ENCODE measurements at places on chromosomes 7 and 10.
A peak's percentile ranks its signal among the peaks of the same experiment; 100 is the strongest.

DNA sequence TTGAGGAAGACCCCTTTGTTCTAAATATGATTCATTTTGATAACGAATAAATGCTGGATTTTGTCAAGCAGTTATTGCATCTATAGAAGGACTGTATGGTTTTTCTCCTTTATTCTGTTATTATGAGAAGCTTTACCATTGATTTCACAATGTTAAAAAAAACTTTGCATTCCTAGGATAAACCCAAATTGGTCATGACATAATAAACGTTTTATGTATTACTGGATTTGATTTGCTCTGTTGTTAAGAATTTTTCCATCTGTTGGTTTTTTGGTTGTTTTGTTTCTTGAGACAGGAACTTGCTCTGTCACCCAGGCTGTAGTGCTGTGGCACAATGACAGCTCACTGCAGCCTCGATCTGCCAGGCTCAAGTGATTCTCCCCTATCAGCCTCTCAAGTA, 2.2 kb upstream of the DNA2 start:
- peak; percentile 33 for DNase-seq

GRCh38 chr10:126240483-126240882, 147.8 kb downstream of the ADAM12 start:
- no peak for DNase-seq

DNA sequence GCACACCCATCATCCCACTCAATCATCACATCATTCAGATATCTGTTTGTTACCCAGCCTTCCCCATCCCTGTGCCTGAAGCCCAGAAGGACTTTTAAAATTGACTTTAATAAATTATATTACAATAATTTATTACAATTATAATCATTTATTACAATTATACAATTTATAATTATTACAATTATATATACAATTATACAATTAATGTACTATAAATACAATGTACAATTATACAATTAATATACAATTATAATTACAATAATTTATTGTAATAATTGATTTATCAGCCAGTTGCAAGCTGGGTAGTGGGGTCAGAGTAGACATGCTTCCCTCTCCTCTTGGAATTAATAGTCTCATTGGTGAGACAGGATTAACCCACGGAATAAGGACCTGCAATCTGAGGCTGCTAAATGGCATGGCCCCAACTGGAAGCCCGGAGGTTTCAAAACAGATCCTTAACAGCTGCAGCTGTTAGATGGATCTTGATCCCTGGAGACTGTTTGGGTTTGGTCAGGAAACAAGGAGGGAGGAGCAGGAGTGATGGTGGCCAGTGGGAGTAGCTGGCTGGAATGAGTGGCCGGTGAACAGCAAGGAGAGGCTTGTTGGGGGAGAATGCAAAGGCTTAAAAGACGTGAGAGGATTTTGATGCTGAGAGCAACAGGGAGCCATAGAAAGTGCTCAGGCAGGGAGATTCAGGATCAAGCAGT, 402.8 kb upstream of the PODXL start:
- peak; percentile 58 for DNase-seq

GRCh38 chr7:119711104-119711503, 561.9 kb upstream of the KCND2 start:
- DNase-seq, result no peak

GRCh38 chr7:151883857-151884256, 6.9 kb upstream of the PRKAG2 start:
- no peak for DNase-seq

DNA sequence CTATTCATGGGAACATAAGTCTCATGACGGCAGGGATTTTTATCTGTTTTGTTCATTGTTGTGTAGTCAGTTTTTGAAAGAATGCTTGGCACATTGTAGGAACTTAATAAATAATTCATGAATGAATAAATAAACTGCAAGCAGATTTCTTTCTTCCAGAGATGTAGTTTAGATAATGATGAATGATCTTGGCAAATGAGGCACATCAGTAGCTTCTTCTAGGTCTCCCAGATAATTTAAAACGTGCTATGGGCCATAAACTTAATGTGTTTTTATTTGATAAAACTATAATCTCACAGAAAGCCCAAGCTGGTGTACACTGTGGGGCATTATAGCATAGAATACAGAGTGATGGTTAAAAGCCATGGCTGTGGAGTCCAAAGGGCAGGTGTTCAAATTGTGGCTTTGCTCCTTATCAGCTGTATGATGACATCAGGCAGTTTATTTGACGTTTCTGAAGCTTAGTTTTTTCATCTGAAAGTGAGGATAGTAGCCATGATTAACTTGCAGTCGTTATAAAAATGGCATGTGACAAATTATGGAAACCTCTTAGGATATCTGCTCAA, 3.5 kb downstream of the MGAM start:
- no peak for DNase-seq

GRCh38 chr10:69885379-69886013, 83.8 kb downstream of the COL13A1 start:
- DNase-seq, result no peak

DNA sequence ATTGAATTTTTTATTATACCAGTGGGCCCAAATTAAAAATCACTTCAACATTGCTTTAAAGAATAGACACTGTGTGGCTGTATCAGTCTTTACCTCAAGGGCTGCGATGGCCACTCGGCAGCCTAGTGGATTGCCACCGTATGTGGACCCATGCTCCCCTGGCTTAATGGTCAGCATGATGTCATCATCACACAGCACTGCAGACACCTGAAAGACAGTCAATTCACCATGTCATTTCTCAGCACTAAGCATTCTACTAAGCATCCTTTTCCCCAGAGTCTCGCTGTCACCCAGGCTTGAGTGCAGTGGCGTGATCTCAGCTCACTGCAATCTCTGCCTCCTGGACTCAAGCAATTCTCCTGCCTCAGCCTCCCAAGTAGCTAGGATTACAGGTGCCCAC, 17.1 kb downstream of the OAT start:
- DNase-seq, result no peak

- DNase-seq, result no peak
These were observed 6.9 kb downstream of the MTG1 start for GRCh38 chr10:133400624-133401424.

DNA sequence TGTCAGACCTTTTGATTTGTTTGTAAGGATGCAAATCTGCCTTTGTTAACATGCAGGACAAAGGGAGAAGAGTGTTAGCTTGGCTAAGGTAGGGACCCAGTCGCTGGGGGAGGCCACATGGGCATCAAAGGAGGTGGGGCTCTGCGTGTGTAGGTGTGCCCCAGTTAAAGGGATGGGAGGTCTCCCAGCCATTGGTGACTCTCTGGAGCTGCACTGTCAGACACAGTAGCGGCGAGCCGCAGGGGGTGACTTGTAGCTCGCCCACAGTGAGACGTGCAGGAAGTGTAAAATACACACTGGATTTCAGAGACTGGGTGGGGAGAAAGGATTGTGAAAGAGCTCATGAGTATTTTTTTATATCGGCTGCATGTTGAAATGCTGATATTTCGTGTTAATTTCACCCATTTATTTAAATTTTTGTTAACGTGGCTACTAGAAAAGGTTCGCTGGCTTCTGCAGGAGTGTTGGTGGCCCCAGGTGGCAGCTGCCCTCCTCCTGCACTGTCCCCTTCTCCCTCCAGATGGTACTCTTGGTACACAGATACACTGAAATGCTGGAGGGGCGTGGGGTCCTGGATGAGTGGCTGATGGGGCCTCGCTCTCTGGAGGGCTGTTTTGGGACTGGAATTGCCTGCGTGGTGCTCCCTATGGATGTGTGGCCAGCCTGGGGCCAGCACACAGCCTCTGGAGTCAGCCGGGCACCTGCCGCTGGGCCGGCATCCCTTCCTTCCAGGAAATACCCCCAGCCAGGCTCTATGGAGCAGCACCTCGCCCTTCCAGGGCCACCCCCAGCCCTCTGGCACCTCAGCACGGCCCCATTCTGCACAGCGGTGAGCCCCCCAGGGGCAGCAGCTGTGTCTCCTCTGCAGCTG, 59.2 kb downstream of the LHPP start:
- no peak for DNase-seq

- no peak for DNase-seq
These were observed 301.4 kb downstream of the AHR start for GRCh38 chr7:17599733-17600339.

DNA sequence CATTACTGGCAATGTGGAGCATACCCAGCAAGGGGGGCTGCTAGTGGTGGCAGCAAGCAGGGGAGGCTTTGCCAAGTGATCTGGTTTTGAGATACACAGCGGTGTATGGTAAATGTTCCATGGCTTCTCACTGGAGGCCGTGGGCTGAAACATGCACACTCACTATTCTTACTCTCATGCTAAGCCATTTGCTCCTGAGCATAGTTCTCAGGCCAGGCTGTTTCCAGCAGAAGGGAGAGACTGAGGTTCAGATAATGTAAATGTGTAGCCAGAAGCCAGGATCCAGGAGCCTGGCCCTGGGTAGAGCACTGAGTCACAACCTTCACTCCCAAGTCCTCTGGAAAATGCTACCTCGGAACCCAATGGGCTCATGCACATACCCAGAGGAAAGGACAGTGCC, 757.9 kb downstream of the GRID1 start:
- no peak for DNase-seq

DNA sequence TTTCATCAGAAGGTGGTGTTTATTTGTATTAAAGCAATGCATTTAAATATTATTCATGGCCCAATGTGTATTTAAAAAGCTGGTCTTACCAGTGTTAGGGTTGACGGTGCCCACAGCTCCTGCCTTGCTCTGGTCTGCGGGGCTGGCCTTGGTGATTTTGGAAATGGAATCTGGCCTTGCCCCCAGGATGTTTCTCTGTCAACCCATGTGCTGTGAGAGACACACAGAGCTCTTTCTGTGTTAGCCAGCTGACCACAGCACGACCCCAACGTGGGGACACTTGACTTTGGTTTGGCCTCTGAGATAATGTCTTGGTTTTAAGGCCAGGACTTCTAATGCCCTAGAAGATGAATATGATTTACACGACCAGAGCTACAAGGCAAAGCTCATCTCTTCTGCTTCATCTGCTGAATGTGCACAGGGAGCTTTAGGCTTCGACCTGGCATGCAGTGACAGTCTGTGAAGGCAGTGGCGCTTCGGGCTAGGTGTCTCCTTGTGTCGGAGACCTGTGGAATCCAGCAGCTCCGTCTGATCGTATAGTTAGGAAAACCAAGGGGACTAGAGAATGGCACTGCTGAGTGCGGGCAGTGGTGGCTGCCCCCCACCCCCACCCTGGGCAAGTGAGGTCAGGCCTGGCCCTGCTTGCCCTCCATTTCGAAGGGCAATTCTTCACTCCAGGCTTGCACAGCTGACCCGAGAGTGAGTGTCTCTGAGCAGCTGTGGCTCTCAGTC, 246.1 kb downstream of the EBF3 start:
- DNase-seq, result no peak

GRCh38 chr7:46741938-46742540, 821.0 kb upstream of the IGFBP3 start:
- DNase-seq, result peak; percentile 65

DNA sequence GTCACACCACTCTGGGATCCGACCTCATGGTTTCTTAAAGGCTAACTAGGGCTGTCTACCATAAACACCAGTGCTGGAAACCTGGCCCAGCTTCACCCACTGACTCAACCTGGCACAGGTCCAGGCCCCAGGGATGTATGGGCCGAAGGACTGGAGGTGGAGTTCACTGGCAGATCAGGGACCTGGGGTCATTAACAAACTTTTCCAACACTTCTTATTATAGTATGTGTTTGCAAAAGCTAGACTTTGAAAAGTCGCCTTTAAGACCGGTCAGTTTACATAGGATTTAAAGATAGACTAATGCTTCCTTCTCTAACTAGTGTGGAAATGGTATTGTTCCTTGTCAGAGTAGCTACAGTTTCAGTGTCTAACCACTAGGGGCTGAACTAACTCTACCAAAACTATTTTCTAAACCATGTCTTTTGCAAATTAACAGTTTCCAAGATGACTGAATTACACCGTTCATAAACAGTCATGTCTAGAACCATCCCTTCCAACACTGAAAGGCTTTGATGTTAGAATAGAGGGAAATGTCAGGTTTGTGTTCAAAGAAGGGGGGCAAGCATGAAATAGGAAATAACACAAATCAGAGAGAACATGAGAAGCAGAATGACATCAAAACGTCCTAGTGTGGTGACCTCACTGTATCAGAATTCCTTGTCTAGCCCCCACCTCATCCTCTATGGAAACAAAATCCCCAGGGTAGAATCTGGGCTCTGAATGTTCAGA, 29.7 kb downstream of the STN1 start:
- DNase-seq, result peak; percentile 75

- peak; percentile 21 for DNase-seq
These were observed 32.2 kb downstream of the PLXDC2 start for GRCh38 chr10:19848226-19848985.

DNA sequence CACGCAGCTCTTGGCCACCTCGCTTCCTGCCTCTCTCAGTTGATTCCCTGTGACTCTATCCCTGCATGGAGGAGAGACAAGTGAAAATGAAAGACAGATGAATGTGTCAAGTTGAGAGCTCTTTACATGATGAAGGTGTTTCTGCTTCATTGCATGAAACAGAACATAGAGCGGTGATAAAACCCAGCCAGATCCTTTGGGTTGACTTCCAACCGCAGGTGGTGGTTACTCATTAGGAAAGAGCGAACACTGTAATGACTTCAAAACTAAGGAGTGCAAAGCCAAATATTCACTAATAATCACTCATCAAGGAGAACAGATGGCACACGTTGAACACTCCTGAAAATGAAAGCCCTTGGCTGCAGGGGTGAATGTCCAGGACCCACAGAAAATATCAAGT, 31.8 kb upstream of the WDR11 start:
- DNase-seq, result no peak

GRCh38 chr7:4878336-4879335, 4.9 kb downstream of the RADIL start:
- DNase-seq, result no peak

- DNase-seq, result no peak
These were observed 14.1 kb downstream of the ST7 start for GRCh38 chr7:116967254-116967922.

DNA sequence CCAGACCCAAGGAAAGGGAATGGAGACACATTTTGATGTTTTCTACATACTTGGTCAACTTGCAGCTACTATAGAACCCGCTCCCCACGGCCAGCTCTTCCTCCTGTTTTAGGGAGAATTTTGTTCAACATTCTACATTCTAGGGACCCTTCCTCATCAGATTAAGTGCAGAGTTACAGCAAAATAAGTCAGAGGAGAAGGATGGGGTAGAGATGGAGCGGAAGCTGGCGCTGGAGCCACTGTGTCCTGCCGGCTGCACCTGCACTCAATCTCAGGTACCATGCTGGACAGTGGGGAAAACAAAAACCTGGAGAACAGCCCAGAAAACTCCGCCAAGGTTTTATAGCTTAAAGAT, 79.4 kb upstream of the EN2 start:
- no peak for DNase-seq

DNA sequence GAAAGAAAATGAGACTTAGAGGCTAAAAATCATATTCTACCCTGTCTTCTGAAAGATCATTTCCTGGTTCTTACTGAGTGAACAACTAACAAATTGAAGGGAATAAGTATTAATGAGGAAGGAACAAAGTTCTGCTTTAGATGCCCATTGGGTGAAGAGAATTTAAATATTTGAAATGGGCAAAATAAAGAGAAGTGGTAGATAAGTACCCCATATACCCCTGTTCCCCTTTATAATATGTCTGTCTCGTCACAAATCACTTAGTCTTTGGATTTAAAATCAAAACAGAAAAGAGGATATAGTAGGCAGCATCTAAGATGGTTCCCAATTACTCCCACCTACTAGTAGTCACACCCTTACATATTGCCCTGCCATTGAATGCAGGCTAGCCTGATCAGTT, 13.2 kb downstream of the TES start:
- DNase-seq, result no peak

GRCh38 chr10:82888809-82889455, 1013.9 kb downstream of the NRG3 start:
- DNase-seq, result no peak
